ENCODE measurements at places on chromosomes 5 and 9. TPM values are rescaled to one million over a fixed set of nuclear protein-coding genes. Genes with fewer than 3 reads are reported as not detected.

ADAMTSL1 gene
- 26.1 TPM for total RNA-seq

SPACA9 gene
- total RNA-seq = 3.1 TPM

KIF4B gene
- under 0.01 TPM for total RNA-seq

PHAX gene
- 57.8 TPM for total RNA-seq

RNF208 gene
- under 0.01 TPM for total RNA-seq

MOB3B gene
- total RNA-seq = 0.14 TPM

FBP2 gene
- not detected for total RNA-seq

SPATA31A3 gene
- not detected for total RNA-seq

NR2F1-AS1 gene
- total RNA-seq = 45.1 TPM

DPYSL3 gene
- total RNA-seq = 106 TPM
